Activated CD4-positive, alpha-beta T cell treated with anti-CD3 and anti-CD28 coated beads, Interleukin-2, amount 10 ng/mL, durations not matched to agents 7 days and 5 days (primary cell): ENCODE measurements at places on chromosomes 7 and 10.

DNA sequence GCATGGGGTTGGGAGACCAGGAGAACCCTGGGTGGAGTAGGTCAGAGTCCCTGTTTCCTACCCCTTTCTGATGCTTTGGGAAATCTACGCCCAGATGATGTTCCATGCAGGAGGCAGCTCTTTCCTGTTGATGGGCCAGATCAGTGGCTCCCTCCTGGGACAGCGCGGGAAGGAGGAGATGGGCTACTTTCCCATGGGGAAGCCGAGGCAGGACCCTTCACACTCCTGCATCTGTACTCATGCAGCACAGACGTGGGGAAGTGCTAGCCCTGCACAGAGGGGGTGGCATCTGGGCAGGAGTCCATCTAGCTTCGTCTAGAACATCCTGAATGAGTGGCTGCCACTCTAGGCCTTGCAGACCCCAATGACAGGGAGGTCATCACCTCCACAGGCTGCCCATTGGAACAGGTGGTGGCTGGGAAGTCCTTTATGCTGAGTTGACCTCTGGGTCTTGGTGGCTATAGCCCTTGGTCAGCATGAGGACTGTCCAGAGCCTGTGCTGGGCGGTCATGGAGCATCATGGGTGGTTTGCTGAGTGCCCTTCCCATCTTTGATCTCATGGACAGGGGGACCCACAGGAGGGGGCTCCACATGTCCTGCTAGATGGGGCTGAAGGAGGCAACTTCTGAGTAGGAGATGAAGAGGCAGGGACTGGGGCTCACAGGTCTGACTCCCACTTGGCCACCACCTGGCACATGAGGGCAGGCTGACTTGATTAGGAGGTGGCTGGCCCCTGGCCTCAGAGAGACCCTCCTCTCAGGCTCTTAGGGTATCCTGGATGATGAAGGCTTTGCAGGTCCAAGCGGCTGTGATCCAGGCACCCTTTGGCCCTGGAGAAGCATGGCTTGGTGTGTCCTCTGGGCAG, 24.6 kb downstream of the RAMP3 start:
- no peaks in the 10 kb centered on the region for H3K4me1 ChIP-seq
- no peak overlapping the region for H3K4me3 ChIP-seq
- no peak overlapping the region for H3K27ac ChIP-seq
- H3K36me3 ChIP-seq: no peaks in the 10 kb centered on the region
- peaks cover 4% of the 10 kb centered on the region for H3K27me3 ChIP-seq

DNA sequence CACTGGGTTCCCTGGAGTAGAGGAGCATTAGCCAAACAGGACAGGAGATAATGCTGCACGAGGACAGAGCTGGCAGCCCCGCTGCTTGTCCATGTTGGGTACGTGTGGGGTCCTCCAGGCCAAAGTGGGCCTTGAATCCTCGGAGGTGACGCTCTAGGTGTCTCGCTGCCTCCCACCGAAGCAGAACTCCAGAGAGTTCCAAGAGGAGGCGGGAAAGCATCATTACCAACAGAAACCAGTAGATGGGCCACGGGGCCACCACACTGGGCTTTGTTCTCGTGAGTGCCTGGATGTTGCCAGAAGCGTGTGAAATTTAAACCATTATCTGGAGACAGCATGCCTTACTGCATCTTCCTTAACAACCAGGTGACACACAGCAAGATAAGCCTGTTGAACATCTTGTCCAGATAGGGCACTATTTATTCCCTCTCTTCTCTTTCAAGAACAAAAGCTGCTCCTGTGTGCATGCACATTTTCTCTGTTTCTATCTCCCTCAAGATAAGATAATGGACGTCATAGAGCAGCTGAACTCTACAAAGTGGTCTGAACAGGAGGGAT, 56.8 kb downstream of the TNS3 start:
- no peaks in the 10 kb centered on the region for H3K27me3 ChIP-seq
- no peak overlapping the region for H3K27ac ChIP-seq
- no peaks in the 10 kb centered on the region for H3K36me3 ChIP-seq
- H3K4me3 ChIP-seq: no peak overlapping the region
- DNase-seq: no peak
- H3K4me1 ChIP-seq: no peaks in the 10 kb centered on the region

GRCh38 chr10:78028438-78029268, 662 bp downstream of the POLR3A start:
- no peaks in the 10 kb centered on the region for H3K27me3 ChIP-seq
- H3K4me1 ChIP-seq: peaks cover 36% of the 10 kb centered on the region
- peak; percentile 52 for DNase-seq
- peak overlapping the region; percentile 96 for H3K27ac ChIP-seq
- H3K36me3 ChIP-seq: peaks cover 25% of the 10 kb centered on the region

DNA sequence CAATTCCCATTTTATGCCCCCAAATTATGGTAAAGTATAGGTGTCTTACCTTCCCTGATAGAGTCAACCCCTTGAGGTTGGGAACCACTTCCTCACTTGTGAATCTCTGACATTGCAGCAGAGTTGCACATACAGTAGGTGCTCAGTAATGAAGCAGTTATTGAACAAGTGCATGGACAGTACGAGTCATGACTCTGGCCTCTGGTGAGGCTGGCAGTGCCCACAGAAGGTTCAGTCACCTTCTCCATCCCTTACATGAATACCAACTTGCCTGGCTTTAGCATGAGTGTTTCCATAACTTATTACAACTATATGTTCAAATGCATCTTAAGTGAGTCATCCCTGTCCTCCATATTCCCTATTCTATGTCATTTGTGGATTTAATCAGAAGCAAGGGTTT, 340.0 kb downstream of the ELMO1 start:
- H3K27ac ChIP-seq: no peak overlapping the region
- peaks cover 11% of the 10 kb centered on the region for H3K4me1 ChIP-seq
- H3K27me3 ChIP-seq: no peaks in the 10 kb centered on the region
- DNase-seq: no peak
- no peak overlapping the region for H3K4me3 ChIP-seq
- peaks cover 22% of the 10 kb centered on the region for H3K36me3 ChIP-seq

DNA sequence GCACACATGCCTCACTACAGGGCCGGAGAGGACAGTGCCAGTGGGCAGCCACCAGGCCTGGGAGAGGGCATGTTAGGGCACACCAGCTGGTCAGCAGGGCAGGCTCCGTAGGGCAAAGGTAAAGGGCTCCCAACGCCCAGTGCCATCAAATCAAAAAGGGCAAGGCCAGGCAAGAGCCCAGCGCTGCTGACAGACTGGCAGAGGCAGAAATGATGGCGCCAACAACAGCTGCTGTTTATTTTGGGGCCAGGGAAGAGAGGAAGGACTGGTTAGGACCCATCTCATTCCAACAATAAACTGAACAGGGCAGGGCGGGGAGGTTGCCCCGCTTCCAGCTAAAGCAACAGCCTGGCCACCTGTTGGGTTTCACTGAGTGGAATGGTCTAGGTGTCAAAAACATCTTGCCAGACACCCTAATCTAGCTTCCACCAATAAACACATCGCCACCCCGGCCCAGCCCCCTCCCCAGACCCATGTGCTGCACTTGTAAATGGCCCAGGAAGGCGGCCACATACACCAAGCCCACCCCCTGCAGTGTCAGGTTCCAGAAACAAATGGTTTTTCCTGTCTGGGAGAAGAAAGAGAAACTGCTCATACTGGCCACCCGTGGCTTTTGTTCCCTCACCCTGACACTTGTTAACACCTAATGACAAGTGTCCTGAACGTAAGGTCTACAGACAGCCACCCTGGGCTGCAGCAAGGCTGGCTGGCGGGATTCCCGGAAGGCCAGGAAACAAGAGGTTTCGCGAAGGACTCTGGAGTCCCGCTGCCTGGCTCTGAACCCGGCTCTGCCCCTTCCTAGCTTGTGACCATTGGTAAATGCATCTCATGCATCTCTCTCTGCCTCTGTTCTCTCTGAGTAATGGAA, 15.3 kb downstream of the SH3PXD2A start:
- no peak for DNase-seq
- peaks cover 4% of the 10 kb centered on the region for H3K4me1 ChIP-seq
- H3K27me3 ChIP-seq: no peaks in the 10 kb centered on the region
- no peak overlapping the region for H3K4me3 ChIP-seq
- no peak overlapping the region for H3K27ac ChIP-seq
- no peaks in the 10 kb centered on the region for H3K36me3 ChIP-seq

DNA sequence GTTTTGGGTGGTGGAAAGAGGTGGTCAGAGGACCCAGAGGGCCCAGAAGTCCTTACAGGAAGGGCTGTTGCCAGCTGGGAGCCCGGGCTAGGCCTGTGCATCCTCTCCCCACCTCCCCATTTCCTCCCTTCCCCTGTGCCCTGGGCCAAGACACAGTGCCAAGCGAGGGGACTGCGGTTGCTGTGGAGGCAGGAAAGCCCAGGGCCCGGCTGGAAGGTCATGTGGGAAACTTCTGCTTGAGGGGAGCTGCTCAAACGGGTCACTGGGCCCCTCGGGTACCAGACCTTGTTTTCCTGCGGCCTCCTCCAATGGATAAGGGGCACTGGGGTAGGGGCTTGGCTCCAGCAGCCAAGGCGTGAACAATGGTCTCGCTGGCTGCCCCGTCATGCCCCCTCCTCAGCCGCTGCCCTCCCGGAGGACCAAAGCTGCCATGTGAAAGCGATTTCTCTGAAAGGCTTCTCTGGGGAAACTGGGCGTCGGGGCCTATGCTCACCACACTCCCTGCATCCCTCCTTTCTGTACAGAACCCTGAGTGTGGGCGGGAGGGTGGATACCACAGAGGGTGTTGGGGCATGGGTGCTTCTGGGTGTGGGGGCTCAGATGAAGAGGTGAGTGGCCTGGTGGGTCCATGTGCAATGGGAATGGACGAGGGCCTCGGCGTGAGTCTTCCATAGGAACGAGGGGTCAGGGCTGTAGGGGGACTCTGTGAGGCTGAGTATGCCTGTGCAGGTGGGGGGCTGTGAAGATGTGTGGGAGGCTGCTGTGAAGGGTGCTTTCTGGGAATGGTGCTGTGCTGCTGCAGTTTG, 135.3 kb downstream of the PTPN20 start:
- peaks cover 12% of the 10 kb centered on the region for H3K4me1 ChIP-seq
- H3K4me3 ChIP-seq: no peak overlapping the region
- no peaks in the 10 kb centered on the region for H3K27me3 ChIP-seq
- no peaks in the 10 kb centered on the region for H3K36me3 ChIP-seq
- no peak for DNase-seq

- no peak overlapping the region for H3K4me3 ChIP-seq
- DNase-seq: no peak
- no peaks in the 10 kb centered on the region for H3K4me1 ChIP-seq
Observed at GRCh38 chr10:69486922-69487730, 35.9 kb downstream of the TSPAN15 start.

DNA sequence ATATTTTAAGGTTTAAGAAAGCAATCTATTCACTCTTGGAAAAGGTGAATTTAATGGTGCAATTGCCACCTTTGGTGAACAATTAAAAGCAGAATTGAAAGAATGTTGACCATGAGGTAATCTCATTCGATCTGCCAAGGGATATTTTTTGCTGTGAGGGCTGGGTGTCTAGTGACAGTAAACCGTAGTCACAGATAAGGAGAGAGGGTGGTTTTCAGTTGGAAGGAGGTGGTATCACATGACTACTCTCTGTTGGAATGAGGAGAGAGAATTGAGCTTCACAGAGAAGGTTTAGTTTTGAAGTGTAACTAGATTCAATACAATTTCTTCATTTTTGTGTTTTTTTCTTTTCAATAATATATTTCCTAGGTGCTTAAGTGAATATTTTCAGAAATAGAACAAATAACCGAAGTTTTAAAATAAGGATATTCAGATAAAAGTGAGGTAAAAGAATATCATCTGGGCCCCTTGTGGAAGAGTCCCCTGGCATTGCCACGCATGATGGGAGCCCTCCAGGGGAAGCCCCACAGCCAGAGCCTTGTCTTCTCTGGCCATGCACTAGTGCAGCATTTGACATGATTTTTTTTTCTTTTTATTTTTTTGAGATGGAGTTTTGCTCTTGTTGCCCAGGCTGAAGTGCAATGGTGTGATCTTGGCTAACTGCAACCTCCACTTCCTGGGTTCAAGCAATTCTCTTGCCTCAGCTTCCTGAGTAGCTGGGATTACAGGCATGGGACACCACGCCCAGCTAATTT, 73.4 kb downstream of the GPR141 start:
- no peaks in the 10 kb centered on the region for H3K36me3 ChIP-seq
- H3K27me3 ChIP-seq: peaks cover 29% of the 10 kb centered on the region
- H3K27ac ChIP-seq: no peak overlapping the region
- H3K4me3 ChIP-seq: no peak overlapping the region
- no peak for DNase-seq

- peak overlapping the region; percentile 14 for H3K27ac ChIP-seq
- peaks cover 41% of the 10 kb centered on the region for H3K4me1 ChIP-seq
- H3K27me3 ChIP-seq: no peaks in the 10 kb centered on the region
- DNase-seq: no peak
Observed at GRCh38 chr7:121369462-121369861, 26.6 kb downstream of the FAM3C start.

DNA sequence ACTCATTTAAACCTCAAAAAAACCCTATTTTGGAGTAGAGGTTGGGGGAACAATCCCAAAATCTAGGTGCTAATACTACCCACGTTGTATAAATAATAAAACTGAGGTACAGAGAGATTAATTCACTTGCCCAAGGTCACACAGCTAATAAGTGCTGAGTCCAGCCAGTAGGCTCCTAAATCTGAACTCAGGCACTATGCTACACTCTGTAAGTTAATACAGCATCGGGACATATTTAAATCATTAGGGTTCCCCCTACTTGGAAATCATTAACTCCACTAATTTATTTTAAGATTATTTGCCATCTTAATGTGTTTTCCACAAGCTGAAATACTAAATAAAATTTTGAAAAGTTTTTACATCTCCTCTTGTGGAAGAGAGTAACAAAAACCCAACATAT, 24.2 kb downstream of the PIP4K2A start:
- H3K4me1 ChIP-seq: peaks cover 82% of the 10 kb centered on the region
- H3K36me3 ChIP-seq: peaks cover 44% of the 10 kb centered on the region
- H3K27me3 ChIP-seq: no peaks in the 10 kb centered on the region
- no peak overlapping the region for H3K4me3 ChIP-seq

GRCh38 chr10:101014230-101014884, 14.7 kb downstream of the LZTS2 start:
- no peak overlapping the region for H3K27ac ChIP-seq
- H3K27me3 ChIP-seq: peaks cover 30% of the 10 kb centered on the region
- no peak overlapping the region for H3K4me3 ChIP-seq
- DNase-seq: peak; percentile 77
- H3K4me1 ChIP-seq: peaks cover 21% of the 10 kb centered on the region
- H3K36me3 ChIP-seq: no peaks in the 10 kb centered on the region

DNA sequence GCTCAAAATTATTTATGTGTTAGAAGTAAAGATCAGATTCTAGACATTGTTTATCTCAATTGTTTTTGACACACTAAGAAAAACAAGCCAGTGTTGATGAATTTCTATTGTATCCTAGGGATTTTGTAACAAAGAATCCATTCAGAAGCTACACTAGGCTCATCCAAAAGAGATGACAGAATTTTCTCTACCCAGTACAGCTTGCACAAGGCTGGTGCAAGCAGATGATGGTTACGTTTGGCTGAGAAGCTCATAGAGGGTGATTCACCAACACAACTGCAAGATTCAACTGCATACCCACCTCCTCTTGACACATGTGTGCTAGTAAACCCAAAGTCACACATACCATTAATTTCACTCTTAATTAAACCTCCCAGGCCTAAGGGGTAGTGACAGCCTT, 20.8 kb downstream of the GRM3 start:
- no peaks in the 10 kb centered on the region for H3K4me1 ChIP-seq
- H3K4me3 ChIP-seq: no peak overlapping the region
- H3K27ac ChIP-seq: no peak overlapping the region
- no peaks in the 10 kb centered on the region for H3K27me3 ChIP-seq
- H3K36me3 ChIP-seq: no peaks in the 10 kb centered on the region

GRCh38 chr7:65219623-65220022, 154.0 kb upstream of the ZNF92 start:
- no peak for DNase-seq
- H3K4me1 ChIP-seq: no peaks in the 10 kb centered on the region
- no peak overlapping the region for H3K27ac ChIP-seq
- H3K4me3 ChIP-seq: no peak overlapping the region
- no peaks in the 10 kb centered on the region for H3K36me3 ChIP-seq

- no peaks in the 10 kb centered on the region for H3K4me1 ChIP-seq
- no peak overlapping the region for H3K4me3 ChIP-seq
- no peaks in the 10 kb centered on the region for H3K36me3 ChIP-seq
- H3K27ac ChIP-seq: no peak overlapping the region
- H3K27me3 ChIP-seq: no peaks in the 10 kb centered on the region
- DNase-seq: no peak
Observed at GRCh38 chr10:131231965-131232541, 79.5 kb downstream of the TCERG1L start.
